Stomach (tissue), 19 donors: ENCODE measurements at places on chromosomes 6 and 20. TPM values are rescaled to one million over a fixed set of nuclear protein-coding genes. Genes with fewer than 3 reads are reported as not detected.

IYD gene
- 3.5 TPM for total RNA-seq

SLC2A10 gene
- total RNA-seq: 66.1 TPM

DNA sequence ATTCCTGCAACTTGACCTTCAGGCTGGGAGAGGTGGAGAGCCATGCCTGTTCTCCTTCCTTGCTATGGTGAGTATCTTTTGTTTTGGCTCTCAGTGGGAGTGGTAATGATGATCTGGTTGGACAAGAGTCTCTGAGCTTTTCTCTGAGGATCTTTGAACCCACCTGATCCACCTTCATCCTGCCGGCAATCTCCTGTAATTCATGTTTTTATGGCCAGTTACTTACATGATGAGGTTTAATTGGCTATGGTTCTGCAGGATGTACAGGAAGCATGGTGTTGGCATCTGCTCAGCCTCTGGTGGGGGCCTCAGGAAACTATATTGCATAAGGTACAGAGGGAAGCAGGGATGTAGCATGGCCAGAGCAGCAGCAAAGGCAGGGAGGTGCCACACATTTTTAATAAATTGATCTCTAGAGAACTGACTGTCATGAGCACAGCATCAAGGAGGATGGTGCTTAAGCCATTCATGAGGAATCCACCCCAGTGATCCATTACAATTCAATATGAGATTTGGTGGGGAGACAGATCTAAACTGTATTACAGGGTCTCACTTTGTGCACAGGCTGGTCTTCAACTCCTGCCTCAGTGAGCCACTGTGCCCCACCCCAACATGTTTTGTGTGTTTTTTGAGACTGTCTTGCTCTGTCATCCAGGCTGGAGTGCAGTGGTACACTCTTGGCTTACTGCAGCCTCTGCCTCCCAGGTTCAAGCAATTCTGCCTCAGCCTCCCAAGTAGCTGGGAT lies 10.0 kb downstream of the HSPA1B start:
- no peak for DNase-seq

- no peak for DNase-seq
Observed at GRCh38 chr6:135146162-135146934, 34.8 kb upstream of the MYB start.

- DNase-seq: no peak
Observed at GRCh38 chr6:50589751-50590470, 123.4 kb upstream of the TFAP2D start.

AAR2 gene
- total RNA-seq: 4.7 TPM

DNA sequence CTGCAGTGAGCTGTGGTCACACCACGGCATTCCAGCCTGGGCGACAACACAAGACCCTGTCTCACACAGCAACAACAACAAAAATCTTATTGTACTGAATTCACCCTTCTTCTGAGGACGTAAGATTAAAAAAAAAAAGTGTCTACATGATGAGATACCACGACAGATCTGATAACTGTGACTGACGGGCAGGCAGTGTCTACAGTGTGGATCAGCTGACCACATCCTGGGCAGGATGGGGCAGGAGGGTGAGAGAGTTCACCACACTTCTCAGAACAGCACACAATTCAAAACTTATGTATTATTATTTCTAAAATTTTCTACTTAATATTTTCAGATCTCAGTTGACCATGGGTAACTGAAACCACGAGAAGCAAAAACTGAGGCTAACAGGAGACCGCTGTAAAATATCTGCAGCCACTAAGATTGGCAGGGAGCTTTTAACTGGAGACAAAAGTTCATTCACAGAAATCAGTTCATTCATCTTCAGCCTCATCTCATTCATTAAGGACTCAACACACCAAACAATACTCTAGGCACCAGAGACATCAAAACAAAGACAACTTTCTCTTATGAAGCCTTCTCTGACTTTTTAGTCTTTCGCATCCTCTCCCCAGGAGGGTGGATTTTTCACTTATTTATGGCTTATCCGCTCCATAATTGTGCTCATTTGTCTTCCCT lies 15.7 kb upstream of the NHSL1 start:
- no peak for DNase-seq

ID4 gene
- not detected for total RNA-seq

NOL4L gene
- 12.5 TPM for total RNA-seq

- DNase-seq: no peak
Observed at GRCh38 chr6:91786474-91787184, 1199.8 kb upstream of the MAP3K7 start.

BTN1A1 gene
- not detected for total RNA-seq

- peak; percentile 93 for DNase-seq
Observed at GRCh38 chr20:46512943-46513844, at the start of gene ZNF334. Gene ZNF334, minus strand, starts transcription at chr20:46513559. Its CDS starts 1,457 bp downstream, at chr20:46512102.

PLCB1 gene
- total RNA-seq: 5.8 TPM

GRCh38 chr20:58547623-58548475 lies 32.6 kb upstream of the APCDD1L start:
- DNase-seq: peak; percentile 20

DNA sequence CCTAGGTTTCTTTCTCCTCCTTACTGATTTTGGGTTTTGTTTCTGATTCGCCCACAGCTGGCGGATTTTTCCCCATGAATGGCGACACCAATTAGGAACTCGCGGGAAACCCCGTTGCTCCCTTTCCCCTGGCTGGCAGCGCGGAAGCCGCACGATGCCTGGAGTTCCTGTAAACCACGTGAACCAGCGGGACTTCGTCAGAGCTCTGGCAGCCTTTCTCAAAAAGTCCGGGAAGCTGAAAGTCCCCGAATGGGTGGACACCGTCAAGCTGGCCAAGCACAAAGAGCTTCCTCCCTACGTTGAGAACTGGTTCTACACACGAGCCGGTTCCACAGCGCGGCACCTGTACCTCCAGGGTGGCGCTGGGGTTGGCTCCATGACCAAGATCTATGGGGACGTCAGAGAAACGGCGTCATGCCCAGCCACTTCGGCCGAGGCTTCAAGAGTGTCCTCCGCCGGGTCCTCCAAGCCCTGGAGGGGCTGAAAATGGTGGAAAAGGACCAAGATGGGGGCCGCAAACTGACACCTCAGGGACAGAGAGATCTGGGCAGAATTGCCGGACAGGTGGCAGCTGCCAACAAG lies 3.2 kb upstream of the SEC23B start:
- no peak for DNase-seq

DNA sequence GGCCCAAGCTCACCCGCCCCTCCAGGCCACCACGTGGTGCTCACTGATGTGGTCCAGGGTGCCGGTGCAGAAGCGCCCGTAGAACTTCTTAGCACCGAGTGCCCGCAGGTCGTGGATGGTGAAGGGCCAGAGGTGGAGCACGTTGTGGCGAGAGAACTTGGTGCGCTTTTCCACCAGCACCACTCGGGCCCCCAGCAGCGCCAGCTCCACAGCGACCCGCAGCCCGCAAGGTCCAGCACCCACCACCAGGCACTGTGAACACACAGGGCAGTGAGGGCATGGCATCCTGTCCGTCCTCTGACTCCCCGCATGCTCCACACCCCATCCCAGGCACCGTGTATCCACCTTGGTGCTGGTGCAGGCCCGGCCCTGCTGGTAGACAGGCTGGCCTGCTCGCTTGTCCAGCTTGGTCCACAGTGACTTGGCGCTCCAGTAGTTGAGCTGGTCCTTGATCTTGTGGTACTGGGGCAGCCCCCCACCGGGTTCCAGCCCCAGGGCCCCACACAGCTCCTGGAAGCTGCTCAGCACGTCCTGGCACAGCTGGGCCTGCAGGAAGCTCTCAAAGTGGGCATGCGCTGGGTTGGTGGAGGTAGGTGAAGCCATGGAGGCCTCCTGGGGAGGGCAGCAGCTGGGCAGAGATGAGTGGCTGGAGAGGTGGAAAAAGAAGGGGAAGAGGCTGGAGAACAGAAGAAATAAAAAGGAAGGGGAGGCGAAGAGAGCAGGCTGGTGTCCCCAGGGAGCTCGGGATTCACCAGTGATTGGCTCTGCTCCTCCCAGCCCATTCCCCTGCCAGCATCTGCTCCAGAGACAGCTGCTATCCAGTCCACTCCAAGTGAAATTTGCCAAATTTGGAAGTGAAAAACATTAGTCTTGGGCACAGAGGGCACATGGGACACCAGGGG lies 1.7 kb downstream of the MICAL1 start:
- DNase-seq: no peak

SPINT3 gene
- total RNA-seq: not detected

DNA sequence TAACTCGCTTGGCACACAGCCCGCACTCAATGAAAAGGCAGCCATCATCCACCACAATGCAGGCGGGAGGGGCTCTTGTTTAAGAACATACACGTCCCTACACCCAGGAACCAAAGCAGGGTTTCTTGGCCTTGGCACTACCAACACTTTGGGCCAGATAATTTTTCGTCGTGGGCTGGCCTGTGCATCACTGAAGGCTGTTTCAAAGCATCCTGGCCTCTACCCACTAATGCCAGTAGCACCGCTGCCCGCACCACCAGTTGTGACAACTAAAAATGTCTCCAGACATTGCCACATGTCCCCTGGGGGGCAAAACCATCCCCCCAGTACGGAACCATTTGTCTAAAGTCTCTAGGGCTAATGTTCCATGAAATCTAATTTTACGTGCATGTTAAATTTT lies 13.0 kb downstream of the UQCC2 start:
- no peak for DNase-seq

DNA sequence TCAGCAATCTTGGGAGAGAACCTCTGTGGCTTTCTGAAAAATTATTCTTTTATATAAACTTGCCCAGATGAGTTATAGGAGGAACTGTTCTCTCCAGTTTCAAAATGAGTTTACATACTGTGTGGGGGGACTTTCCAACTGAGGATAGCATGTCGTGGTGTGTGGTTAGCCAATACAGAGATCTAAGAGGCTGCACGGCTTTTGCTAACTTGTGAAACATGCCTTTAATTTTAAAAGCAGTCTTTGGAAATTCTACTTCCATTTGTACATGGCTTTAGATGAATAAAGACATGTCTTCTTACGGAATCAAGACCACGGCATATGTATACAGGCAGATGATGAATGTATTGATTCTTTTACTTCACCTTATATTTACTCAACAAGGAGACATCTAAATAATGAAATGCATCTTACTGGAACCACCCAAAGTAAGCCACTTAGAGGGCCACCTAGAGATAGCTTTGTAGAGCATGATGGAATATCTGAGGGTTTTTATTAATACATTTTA lies 39.8 kb downstream of the HIVEP1 start:
- DNase-seq: peak; percentile 71

GRCh38 chr6:51398064-51398705 lies 579.5 kb downstream of the TFAP2B start:
- DNase-seq: peak; percentile 11
